ENCODE measurements at places on chromosomes 6 and 20.

DNA sequence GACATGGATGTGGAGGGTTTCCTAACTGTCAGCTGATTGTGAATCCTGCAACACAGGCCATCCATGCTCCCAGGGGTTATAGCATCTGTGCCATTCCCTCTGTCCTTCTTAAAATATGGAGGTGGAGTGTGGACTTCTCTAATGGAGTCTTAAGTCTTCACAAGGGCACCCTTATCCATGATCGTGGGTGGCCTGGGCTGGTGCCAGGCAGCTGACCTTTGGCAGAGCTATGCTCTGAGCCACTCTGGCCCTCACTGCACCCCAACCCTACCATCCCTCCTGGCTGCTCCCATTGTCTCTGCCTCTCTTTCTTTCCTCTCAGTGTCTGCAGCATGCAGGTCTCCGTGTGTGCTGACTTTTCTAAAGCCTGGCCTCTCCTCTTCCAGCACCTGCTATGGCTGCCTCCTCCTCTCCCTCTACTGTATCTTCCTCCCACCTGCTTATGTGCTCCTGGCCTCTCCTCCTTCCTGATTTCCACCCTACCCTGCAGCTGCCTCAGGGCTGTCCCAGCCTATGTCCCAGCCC lies 11.2 kb upstream of the PCMTD2 start:
- DNase-seq = no peak

DNA sequence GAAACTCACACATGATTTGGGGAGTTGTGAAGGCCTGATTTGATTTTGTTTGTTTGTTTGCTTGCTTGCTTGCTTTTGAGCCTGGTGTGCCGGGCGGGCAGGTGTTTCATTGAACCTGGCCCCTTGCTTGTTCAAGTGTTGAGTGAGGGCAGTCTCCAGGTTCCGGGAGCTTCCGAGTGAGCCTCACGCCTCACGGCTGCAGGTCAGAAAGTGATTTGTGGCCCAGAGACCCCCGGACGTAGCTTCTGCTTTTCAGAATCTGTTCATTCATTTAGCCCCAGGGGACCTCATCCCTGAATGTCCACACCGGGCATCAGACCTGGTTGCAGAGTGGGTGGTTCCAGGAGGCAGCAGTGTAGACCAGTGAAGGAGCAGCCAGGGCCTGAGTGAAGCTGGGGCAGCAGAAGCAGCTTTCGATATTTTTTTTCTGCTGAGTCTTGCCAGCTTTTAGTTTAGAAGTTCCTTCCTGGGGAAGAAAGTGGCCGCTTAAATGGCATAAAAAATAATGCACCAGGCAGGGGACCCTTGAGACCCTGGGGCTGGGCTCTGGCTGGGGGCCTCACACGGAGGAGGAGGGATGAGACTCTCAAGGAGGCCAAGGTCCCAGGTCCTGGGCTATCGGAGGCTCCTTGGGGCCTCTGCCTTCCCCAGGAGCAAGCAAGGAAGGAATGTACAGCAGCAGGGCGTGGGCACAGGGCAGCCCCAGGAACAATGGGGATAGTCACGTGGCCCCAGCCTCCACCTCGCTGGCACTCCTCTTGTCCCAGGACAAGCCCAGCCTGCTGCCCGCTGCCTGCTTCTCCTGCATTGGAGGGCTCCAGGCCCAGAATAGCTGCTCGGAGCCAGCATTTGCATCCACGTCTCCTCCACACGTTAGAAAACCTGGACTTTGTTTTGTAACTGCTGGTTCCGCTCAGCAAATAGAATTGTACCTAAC lies 89.2 kb upstream of the BHLHE23 start:
- DNase-seq = no peak

DNA sequence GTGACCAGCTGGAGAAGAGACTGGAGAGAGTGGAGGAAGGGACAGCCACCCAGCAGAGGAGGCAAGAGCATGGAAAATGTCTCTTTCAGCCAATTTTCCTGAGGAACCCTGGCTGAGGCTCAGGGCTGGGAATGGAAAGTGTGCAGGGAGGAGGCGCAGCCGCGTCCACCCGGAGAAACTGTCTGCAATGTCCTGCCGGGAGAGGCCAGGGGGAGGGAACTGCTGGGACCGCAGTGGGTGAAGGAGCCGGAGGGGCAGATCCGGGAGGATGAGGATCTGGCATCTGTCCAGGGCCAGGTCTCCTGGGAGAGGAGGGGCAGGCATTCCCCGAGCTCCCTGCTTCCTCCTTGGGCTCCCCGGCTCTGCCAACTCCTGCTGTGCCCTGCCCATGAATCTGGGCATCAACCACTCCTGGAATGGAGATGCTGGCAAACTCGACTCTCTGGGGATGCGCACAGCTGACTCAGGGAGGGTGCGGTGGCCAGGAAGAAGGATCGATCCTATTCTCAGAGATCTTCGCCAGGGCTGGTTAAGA lies 17.4 kb upstream of the HM13 start:
- no peak for DNase-seq

DNA sequence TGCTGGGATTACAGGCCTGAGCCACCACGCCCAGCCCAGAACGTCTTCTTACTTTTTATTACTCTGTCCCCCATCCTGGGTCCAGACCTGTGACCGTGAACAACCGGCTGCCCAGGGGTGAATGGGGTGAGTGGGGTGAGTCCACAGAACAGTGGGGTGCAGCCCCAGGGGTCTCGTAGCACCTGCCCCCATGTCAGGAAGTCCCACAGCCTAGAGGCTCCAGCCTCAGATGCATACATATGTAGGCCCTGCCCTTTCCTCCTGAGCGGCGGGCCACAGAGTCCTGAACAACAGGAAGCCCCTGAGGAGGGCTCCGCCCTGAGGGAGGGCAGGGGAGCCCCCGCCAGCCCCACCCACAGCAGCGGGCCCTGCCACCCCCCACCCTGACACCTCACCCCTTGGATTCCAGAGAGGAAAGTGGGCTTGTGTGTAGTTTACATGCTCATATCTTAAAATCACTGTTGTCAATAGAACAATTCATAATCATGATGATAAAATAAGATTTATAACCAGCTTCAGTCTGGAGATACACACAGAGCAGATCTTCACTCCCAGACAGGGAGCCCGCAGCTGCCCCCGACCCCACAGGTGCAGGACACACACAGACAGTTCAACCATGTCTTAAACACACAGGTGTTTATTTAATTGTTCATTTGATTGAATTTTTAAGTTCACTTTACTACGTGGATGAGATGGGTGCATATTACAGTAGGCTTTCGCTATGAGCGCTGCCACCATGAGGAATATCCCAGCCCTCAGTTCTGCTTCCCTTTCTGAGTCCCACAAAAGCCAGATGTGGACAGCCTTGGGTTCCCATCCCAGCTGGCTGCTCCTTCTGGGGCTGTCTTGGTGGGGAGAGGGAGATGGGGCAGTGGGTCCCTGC lies 12.4 kb upstream of the GMEB2 start:
- DNase-seq = no peak

DNA sequence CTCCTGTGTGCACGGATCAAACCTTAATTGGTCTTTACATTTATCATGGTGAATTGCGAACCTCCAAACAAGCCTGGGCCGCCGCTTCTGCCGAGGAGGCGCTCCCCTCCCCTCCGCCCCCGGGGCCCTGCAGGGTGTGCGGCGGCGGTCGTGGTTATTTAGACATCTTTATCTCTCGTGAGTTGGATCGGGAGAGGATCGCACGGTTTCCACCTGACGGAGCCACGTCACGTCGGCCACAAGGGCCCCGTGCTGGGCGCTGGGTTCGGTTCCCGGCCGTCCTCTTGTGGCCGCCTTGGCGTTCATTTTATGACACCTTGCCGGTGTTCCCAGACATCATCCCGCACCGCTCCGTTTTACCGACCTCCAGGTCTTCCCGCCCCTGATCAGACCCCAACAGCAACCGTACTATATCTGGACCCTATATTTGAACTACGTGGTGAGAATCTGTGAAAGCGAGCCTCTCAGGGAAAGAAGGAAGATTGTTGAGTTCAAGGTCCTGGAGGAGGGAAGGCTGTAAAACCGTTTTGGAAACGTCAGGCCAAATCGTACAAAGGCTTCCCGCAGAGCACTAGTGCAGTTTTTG lies 1.3 kb upstream of the CNR1 start:
- no peak for DNase-seq

DNA sequence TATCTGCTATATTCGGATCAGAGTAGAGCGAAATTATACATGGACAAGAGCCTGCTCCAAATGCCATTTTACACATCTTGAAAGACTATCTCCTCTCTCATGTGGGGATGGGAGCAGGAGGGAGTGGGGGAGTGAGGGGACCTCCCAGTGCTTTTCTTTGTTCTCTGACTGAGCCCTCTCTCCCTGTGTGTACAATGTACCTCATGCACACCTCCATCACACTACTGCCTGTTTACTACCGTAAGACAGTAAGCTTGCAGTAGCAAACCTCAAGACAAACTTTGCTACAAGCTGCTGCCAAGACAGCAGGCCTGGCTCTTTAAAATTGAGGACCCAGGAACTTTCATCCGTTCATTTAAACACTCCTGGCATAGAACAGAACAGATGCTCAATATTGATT lies 7.2 kb downstream of the NHSL1 start:
- no peak for DNase-seq

- DNase-seq = no peak
Measured at GRCh38 chr6:157089851-157090250, 233.5 kb downstream of the TMEM242 start.

GRCh38 chr6:112636650-112637262 lies 289.6 kb downstream of the RFPL4B start:
- DNase-seq = no peak

DNA sequence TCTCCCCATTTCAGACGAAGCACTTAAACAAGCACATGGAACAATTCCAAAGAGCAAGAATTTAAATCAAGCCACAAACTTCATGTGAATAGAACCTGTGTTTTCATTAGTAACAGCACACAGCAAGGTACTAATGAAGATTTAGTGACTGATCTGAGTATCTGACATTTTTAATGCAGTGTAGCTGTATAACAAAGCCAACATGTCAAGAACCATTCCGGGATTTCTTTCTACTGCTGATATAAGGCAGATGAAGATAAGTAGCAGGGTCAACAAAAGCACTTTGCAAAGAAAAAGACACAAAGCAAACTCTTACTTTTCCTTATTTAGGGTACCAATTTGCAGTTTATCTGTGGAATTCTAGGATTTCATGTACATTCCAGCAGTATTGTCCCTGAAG lies 11.3 kb downstream of the SLC17A5 start:
- DNase-seq = no peak
